ENCODE measurements at places on chromosomes 11 and 22. TPM values are rescaled to one million over a fixed set of nuclear protein-coding genes. Genes with fewer than 3 reads are reported as not detected.
A peak's percentile ranks its signal among the peaks of the same experiment; 100 is the strongest.

DNA sequence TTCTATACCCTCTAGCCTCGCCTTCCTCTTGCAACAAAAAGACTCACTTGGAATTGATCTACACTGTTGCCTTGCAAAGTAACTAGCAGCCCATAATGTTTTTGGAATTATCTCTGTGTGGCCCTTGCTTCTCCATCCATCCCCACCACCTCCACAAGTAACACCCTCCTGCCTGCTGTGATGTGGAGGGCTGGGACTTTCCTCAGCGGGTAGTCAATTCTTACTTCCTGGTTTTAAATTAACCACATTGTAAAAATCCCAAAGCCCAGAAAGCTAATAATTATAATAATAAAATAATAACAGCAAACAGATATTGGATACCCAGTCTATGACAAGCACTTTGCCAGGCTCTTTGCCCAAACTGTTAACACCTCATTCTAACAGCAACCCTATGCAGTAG, 40.8 kb upstream of the GALNT18 start:
- H3K27ac ChIP-seq, result no peak overlapping the region
- no peaks in the 10 kb centered on the region for H3K27me3 ChIP-seq
- no peak for DNase-seq
- no peaks in the 10 kb centered on the region for H3K36me3 ChIP-seq
- no peak overlapping the region for H3K4me3 ChIP-seq
- no peaks in the 10 kb centered on the region for H3K4me1 ChIP-seq

DNA sequence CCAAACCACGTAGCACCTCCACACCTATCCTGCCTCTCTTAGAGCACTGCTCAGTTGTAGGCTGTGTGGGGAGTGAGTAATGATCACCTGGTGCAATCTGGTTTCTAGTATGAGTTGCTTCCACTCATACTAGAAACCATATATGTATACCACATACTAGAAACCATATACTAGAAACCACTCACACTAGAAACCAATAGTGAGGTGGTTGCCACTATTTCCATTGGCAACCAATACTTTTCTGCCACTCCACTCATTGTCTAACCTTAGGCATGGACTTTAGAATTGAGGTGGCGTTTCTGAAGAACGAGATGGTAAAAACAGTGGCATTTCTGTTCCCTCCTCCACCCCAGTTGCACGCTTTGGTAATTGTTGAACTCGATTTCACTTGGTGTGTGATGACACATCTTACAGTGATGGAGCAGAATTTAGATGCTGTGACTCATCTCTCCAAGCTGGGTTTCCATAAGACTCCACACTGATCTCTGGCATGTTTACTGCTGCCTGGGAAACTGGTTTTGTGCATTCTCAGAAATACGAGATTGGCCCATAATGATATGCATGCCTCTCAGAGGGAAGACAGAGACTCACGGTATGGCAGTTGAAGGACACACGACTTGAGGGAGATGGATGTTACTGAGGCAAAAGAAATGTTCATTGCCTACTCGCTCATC, 82.9 kb downstream of the KIRREL3 start:
- H3K27ac ChIP-seq, result no peak overlapping the region
- H3K4me3 ChIP-seq, result no peak overlapping the region
- H3K36me3 ChIP-seq, result no peaks in the 10 kb centered on the region

- H3K36me3 ChIP-seq, result no peaks in the 10 kb centered on the region
- DNase-seq, result no peak
- H3K4me1 ChIP-seq, result peaks cover 74% of the 10 kb centered on the region
- no peaks in the 10 kb centered on the region for H3K27me3 ChIP-seq
Measured at GRCh38 chr22:19885841-19886592, 31.3 kb upstream of the GNB1L start.

GRCh38 chr22:33971561-33971961, 51.3 kb upstream of the LARGE1 start:
- no peak for DNase-seq
- H3K4me3 ChIP-seq, result no peak overlapping the region
- peaks cover 5% of the 10 kb centered on the region for H3K27me3 ChIP-seq

DNA sequence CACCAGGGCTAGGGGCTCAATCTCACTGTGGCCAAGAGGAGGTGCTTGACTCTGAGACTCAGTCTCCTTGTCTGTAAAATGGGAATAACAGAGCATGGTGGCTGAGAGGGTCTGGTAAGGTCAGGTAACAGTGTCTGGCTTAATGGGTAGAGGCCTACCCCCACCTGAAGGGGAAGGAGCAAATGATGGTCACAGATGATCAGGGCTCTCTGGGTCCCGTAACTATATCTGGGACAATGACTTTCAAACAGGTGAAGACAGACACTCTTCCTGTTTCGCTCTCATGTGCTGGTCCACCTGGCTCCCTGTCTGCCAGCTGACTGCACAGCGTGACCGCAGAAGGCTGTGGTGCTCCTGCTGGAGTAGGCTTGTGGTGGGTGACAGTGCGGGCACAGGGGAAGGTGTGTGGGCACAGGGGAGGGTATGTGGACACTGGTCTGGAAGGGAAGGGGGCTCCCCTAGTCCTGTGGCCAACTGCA, 4.0 kb downstream of the A4GALT start:
- no peak overlapping the region for H3K27ac ChIP-seq
- H3K36me3 ChIP-seq, result no peaks in the 10 kb centered on the region
- no peak overlapping the region for H3K4me3 ChIP-seq
- H3K4me1 ChIP-seq, result peaks cover 12% of the 10 kb centered on the region
- no peak for DNase-seq

The IRAG1 gene
- total RNA-seq, result 0.20 TPM

- no peak overlapping the region for H3K27ac ChIP-seq
- H3K4me3 ChIP-seq, result no peak overlapping the region
- no peaks in the 10 kb centered on the region for H3K27me3 ChIP-seq
- no peak for DNase-seq
Measured at GRCh38 chr11:84560206-84560605, 1066.9 kb downstream of the DLG2 start.

DNA sequence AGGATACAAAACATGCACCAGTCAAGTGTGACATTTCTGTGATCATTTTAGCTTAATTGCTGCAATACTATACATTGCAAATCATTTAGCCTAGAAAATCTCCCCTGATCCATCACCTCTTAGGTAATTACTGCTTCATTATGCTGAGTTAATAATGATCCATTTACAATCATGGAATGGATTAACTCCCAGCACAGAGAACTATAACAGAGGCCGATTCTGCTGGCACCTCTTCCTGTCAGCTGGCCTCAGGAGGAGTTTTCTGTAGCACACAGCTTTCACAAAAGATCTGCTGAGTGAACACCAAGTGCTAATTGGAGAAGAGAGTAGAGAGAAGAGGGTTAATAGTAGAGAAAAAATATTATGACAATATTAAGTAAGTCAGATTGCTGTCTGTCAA, 591.8 kb upstream of the KIRREL3 start:
- H3K36me3 ChIP-seq, result no peaks in the 10 kb centered on the region
- H3K27me3 ChIP-seq, result no peaks in the 10 kb centered on the region
- no peaks in the 10 kb centered on the region for H3K4me1 ChIP-seq
- no peak overlapping the region for H3K27ac ChIP-seq
- DNase-seq, result no peak
- H3K4me3 ChIP-seq, result no peak overlapping the region

DNA sequence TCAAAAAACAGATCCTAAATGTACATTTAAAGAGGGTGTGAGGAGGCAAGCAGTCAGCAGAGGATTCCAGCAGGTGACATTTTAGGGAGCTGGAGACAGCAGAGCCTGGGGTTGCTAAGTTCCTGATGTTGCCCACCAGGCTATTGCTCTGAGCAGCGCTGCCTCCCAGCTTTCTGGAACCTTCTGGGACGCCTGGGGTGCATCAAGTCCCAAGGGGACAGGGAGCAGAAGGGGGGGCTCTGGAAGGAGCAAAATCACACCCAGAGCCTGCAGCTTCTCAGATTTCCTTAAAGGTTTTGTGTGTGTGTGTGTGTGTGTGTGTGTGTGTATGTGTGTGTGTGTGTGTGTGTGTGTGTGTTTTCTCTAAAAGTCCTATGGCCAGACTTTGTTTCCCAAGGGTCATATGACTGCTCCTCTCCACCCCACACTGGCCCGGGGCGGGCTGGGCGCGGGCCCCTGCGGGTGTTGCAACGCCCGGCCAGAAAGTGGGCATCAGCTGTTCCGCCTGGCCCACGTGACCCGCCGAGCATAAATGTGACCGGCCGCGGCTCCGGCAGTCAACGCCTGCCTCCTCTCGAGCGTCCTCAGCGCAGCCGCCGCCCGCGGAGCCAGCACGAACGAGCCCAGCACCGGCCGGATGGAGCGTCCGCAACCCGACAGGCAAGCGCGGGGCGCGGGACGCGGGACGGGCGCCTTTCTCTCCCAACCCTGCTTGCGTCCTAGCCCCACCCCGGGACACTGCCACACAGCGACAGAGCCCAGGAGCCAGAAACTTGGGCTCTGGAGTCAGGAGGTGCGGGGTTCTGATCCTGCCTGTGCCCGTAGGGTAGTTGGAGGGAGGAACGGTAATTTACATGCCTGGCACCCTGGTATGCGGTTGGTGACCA, at the start of gene HMOX1:
HMOX1 (plus strand) TSS at position 560 of the 887 bp plus-strand sequence; CDS start at position 638, 78 bp downstream.
- no peaks in the 10 kb centered on the region for H3K36me3 ChIP-seq
- peak within 1 kb of the TSS; percentile 25 for H3K4me3 ChIP-seq
- no peak within 1 kb of the TSS for H3K27ac ChIP-seq

Measured in T-cell (primary cell).